ENCODE measurements at places on chromosomes 7 and 10.

DNA sequence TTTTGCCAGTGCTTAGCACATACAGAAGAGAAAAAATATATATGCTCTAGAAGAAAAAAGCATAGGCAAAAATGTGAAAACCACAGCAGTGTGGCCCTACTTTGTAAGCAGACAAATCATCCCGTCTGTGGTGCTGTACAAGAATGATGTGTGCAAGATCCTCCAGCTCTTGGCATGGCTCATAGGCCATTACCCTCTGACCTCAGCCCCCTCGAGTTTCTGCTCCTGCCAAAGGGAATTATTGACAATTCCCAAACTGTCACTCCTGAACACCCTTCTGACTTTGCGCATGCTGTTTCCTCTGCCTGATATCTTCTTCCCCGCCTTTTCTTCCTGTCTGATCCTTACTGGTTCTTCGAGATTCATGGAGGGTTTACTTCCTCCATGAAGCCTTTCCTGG, 27.1 kb downstream of the PLA2G12B start:
- H3K4me3 ChIP-seq, result no peak overlapping the region
- peaks cover under 1% of the 10 kb centered on the region for H3K27me3 ChIP-seq
- H3K4me1 ChIP-seq, result no peaks in the 10 kb centered on the region

DNA sequence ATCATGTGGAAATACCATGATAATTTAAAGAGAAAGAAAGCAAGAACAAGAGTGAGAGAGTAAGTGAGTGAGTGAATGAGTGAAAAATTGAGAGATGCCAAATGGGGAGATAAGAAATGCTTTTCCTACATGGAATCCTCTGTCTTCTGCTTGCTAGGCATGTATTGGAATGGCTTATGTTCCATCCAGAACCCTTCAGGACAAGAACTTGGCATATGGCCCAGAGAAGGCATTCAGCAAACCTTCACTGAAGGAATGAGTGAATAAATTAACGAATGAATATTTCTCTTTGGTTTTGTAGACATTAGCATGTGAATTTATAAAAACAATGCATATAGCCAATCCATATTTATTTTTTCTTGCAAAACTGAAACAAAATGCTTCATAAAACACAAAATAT, 162.2 kb downstream of the LRRTM3 start:
- no peak overlapping the region for H3K27ac ChIP-seq
- no peak overlapping the region for H3K4me3 ChIP-seq
- no peak for DNase-seq
- H3K36me3 ChIP-seq, result no peaks in the 10 kb centered on the region
- no peaks in the 10 kb centered on the region for H3K4me1 ChIP-seq

DNA sequence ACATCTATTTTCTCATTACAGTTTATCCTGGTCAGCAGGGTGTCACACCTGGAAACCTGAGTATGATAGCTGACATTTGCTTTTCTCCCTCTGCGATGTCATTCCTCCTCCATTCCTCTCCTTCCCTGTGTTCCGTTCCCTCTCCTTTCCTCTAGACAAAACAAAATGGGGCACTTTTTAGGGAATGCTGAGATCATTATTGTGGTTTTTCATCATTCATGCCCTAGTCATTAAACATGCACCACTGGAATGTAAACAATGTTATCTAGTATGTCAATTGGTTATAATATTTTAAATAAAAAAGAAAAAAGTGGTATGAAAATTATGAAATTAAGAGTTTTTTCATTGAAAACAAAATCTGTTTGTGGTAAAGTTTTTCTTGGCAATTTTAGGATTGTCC, 132.6 kb downstream of the MAPK8 start:
- no peaks in the 10 kb centered on the region for H3K27me3 ChIP-seq
- H3K4me1 ChIP-seq, result no peaks in the 10 kb centered on the region
- no peak overlapping the region for H3K4me3 ChIP-seq
- no peak overlapping the region for H3K27ac ChIP-seq
- DNase-seq, result no peak

DNA sequence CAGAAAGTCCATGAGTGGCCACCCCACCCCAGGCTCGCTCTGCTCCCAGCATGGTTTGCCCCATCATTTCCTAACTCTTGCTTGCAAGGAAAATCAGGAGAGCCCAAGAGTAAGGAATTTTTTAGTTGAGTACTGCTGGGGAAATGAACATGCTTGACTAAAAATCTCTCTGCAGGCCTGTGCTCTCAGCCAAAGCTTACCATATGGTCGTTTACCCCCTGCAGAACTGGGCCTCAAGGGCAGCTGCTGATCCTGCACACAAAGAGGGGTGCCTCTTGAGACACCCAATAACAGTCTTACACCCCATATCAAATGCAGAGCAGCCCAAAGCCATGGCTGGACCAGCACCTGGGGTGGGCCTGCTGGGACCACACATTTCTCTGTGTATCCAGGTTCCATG, 183.2 kb downstream of the CXCL12 start:
- H3K27me3 ChIP-seq, result peaks cover 3% of the 10 kb centered on the region
- no peak overlapping the region for H3K4me3 ChIP-seq
- no peak for DNase-seq
- no peaks in the 10 kb centered on the region for H3K36me3 ChIP-seq

Data from activated CD8-positive, alpha-beta T cell treated with anti-CD3 and anti-CD28 coated beads for 36 hours (primary cell).